ENCODE measurements at places on chromosomes 4 and X.

GRCh38 chr4:176358083-176358469 is 38.3 kb downstream of the SPCS3 start:
- no peak for DNase-seq

DNA sequence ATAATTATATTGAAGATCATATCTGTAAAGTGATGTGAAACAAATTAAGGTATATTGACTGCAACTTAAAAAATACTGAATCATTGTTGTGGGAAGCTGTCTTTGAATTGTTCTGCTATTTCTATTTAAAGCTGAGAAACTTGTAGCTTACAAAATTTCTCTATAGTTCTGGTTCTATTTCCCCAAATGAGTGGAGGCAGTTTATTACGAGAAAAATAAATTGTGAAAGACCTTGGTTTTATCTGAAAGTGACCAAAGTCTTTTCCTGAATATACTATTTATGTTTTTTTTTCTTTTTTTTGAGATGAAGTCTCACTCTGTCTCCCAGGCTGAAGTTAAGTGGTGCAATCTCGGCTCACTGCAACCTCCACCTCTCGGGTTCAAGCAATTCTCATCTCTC is 165.4 kb downstream of the SH3BGRL start:
- no peak for DNase-seq

DNA sequence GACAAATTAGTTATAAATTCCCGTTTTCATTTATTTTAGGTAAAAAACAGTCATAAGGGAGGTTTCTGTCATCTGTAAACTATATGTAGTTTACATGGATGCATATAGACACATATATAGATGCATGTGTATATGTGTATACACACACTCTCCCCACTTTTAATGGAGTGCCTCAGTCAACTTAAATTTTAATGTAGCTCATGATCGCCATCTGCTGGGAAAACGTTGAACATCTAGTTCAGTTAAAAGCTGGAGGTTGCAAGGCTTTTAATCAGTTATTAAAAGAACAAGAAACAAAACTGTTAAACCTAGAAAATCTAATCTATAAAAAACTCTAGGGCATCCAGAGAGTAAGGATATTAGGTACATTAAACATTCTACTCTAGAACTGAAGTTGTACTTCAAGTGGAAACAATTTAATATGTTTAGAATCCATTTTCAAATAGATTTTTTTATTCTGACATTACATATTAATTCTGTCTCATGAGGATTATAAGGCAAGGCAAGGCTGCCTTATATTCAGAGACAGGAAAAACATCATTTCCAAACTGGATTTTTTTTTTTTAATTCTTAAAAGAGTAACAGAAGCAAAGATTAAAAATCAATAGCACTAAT is 122.6 kb downstream of the SHISA3 start:
- peak; percentile 58 for DNase-seq

- DNase-seq: no peak
These were observed 8.2 kb downstream of the CAPN6 start for GRCh38 chrX:111262086-111262485.

- DNase-seq: no peak
These were observed 351.9 kb upstream of the FTHL17 start for GRCh38 chrX:31423609-31424189.

GRCh38 chr4:75030649-75031235 is 97.8 kb downstream of the PARM1 start:
- DNase-seq: no peak

DNA sequence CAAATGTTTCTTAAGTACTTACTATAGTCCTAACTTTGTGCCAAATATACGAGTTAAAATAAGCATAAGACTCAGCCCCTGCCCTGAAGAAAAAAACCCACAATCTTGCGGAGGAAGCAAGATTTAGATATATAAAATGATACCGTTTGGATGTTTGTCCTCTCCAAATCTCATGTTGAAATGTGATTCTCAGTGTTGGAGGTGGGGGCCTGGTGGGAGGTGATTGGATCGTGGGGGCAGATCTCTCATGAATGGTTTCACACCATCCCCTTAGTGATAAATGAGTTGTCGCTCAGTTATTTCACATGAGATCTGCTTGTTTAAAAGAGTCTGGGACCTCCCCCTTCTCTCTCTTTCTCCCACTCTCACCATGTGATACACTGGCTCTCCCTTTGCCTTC is 28.7 kb downstream of the EFHC2 start:
- no peak for DNase-seq

DNA sequence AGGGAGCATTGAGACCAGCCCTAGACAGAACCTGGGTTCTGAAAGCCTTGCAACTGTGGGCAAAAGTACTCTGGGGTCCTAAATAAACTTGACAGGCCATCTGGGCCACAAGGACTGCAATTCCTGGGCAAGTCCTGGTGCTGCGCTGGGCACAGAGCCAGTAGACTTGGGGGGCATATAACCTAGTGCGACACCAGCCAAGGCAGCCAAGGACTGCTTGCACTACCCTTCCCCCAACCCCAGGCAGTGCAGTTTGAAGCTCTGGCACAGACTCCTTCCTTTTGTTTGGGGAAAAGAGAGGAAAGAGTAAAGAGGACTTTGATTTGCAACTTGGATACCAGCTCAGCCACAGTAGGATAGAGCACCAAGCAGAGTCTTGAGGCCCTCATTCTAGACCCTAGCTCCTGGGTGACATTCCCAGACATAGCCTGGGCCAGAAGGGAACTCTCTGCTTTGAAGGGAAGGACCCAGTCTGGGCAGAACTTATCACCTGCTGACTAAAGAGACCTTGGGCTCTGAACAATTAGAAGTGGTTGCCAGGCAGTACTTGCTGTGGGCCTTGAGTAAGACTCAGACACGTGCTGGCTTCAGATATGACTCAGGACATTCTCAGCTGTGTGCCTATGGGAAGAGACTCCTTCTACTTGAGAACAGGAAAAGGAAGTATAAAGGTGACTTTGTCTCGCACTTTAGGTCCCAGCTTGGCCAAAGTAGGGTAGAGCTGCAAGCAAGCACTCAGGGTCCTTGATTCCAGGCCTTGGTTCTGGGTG is 522.8 kb downstream of the GLUD2 start:
- no peak for DNase-seq

- DNase-seq: no peak
These were observed 20.8 kb downstream of the HMX1 start for GRCh38 chr4:8850830-8851188.

GRCh38 chrX:72568406-72569092 is 4.1 kb downstream of the HDAC8 start:
- no peak for DNase-seq

GRCh38 chr4:99411041-99411440 is 24.1 kb downstream of the ADH7 start:
- DNase-seq: no peak

GRCh38 chr4:141079393-141079930 is 53.8 kb downstream of the RNF150 start:
- no peak for DNase-seq

DNA sequence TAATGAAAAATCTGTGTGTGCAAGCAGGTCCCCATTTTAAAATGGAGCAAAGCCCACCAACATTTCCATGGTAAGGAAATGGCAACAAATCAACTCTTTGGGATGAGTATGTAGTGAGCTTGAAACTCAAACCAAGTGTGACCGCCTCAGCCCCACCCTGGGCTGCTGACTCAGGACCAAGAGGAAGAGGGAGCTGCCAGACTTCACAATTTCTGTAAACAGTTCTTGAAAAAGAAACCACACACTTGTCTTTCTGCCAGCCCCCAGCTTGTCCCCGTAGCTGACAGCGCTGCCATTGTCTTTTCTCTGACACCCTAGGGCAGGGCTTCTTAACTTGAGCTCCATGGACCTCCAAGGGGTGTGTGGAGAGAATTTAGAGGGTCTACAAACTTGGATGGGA is 10.3 kb downstream of the RTL5 start:
- DNase-seq: no peak

- DNase-seq: peak; percentile 29
These were observed 194.4 kb downstream of the SLIT2 start for GRCh38 chr4:20445933-20446723.

GRCh38 chr4:182447767-182448280 is 204.6 kb downstream of the TENM3 start:
- no peak for DNase-seq

GRCh38 chr4:36737691-36738090 is 456.3 kb downstream of the DTHD1 start:
- DNase-seq: no peak

DNA sequence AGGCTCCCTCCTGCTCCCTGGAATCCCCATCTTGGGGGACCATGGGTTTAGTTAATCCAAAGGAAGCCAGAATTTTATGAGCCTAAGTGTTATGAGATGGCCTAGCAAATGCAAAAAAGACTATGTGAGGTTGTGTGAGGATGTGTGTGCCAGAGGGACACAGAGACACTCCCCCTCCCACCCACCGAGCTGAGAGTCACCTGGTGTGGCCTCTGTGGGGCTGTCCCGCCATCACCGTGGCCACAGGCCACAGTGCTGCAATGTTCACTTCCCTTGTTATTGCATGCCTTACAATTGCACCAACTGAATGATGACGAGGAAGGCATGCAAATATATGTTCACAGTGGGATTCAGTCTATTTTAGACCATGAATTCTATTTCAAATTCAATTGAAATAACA is 601 bp upstream of the FGFBP2 start:
- no peak for DNase-seq

- DNase-seq: no peak
These were observed 176.9 kb upstream of the HS3ST1 start for GRCh38 chr4:11605597-11605996.

DNA sequence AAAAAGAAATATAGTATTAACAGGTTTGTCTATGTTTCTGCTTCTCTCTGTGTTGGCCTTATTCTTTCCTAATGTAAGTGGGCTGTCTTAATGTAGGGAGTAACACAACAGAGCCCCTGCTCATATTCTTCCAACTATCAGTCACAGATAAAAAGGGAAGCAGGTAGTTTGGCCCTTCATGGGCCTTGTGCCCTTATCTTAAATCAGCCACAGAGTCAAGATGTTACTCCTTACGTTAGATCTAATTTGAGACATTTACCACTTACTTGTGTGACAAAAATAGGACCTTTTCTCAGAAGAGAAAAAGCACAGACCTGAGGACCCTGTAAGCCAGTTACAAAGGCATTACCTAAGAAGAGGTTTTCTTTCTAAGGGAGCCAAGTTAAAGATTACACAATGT is 589.0 kb downstream of the GRXCR1 start:
- no peak for DNase-seq

DNA sequence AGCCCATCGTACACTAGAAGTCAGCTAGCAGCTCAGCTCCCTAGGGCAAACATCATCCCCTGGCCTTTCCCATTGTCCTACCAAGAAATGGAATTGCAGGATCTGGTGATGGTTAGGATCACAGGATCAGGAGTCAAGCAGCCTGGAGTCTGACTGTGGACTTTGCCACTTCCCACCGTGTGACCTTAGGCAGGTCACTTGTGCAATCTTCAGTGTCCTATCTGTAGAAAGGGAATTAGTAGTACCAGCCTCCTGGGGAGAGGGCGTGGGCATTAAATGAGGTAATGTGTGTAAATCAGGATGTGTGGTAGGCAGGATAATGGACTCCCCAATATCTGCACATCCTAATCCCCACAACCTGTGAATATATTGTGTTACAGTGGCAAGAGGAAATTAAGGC is 38.6 kb upstream of the APLN start:
- no peak for DNase-seq

- DNase-seq: no peak
These were observed 781.4 kb upstream of the INTU start for GRCh38 chr4:126851391-126851790.

DNA sequence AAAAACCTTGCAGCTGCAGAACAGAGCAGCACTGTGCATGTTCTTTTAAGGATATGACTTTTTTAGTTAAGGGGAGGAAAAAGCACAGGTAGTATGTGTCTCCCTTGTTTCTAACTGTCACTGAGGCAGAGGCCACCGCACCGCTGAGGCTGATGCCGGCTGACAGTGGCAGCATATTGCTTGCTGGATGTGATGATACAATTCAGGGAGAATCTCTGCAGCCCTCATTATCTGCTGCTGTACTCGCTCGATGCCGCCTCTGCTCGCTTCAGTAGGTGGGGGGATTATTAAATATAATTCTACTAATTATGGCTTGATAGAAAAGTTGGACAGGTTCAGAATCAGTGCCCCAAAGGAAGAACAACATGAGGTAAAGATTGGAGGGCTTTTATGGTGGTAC is 378.8 kb upstream of the NOCT start:
- no peak for DNase-seq

GRCh38 chrX:73131276-73131675 is 52.0 kb upstream of the PABPC1L2A start:
- DNase-seq: no peak

GRCh38 chr4:177450426-177451107 is 8.3 kb upstream of the AGA start:
- DNase-seq: no peak

GRCh38 chr4:51831133-51831532 is 11.8 kb upstream of the DCUN1D4 start:
- no peak for DNase-seq

DNA sequence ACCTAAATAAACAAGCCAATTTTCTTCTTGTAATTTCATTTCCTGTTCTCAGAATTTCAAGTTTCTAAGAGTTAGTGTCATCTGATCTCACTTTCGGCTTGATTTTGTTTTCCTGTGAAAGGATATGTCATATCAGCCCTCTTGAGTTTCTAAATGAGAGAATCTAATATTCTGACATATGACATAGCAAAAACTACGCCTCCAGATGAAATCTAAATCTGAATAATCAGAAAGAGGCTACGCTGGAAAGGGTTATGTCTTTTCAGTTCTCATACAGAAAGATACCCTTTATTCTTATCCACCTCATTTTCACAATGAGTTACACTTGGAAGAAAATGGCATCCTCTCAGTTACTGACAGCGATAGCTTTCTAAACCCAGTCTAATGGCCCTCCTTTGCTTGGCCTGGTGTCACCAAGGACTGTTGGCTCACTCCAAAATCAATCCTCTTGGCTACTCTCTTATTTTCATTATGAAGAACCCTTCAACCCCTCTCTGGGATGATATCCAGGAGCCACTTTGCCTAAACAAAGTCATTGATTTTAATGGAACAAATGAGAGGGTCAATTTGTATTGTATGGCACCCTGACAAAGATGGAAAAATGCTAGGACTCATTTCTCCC is 65.6 kb downstream of the ASB9 start:
- DNase-seq: no peak

- DNase-seq: no peak
These were observed 19.9 kb upstream of the PABPC5 start for GRCh38 chrX:91414713-91415112.

- no peak for DNase-seq
These were observed 56.9 kb downstream of the SERTM2 start for GRCh38 chrX:111568354-111568753.

GRCh38 chrX:40164751-40165150 is 67.0 kb upstream of the BCOR start:
- DNase-seq: no peak

- DNase-seq: no peak
These were observed 443.0 kb downstream of the GPM6A start for GRCh38 chr4:175369087-175369486.

DNA sequence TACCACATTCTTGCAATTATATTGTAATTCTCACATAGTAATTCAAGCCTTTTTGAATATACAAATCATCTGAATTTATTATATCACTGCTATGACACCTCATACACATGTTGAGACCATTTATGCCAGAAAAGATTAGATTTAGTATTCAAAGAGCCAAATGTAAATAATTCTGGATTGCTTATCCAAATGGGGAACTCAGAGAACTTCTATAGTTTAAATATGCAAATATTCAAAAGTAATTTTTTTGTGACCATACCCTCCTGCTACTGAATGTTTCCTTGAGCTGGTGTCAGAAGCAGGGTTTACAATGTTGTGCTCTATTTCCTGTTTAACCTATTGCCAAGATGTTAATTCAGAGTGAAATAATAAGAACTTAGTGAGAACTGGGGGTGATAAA is 372.2 kb downstream of the TRIML1 start:
- no peak for DNase-seq

Measured in right renal pelvis (tissue), 4 donors.